ENCODE measurements at places on chromosomes 12 and 14.
A peak's percentile ranks its signal among the peaks of the same experiment; 100 is the strongest.

- no peak for DNase-seq
Measured at GRCh38 chr14:24312736-24313507, 1.6 kb downstream of the LTB4R start.

GRCh38 chr12:13196130-13196921 is at the start of gene EMP1:
EMP1 (plus strand) TSS chr12:13196726; CDS start chr12:13211511, 14,785 bp downstream.
- DNase-seq: peak; percentile 84

- DNase-seq: no peak
Measured at GRCh38 chr14:78764240-78764639, 594.1 kb downstream of the NRXN3 start.

- DNase-seq: no peak
Measured at GRCh38 chr12:95802482-95803270, 12.1 kb upstream of the NTN4 start.

DNA sequence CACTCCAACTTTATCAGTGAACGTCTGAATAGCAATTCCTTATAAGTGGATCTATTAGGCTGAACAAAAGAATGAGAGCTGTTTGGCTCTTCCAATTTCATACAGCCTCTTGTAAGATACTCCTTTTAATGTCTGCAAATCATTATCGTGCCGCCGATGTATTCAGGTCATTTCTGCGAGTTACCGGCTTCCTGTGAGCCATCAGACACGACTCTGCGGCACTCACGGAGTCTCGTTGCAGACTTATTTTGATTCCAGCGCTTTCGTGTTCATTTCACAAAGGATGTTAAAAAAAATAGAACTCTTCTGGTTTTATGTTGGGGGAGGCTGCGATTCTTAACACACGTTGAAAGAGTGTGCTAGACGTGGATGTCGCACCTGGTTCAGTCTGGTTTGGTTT is 106.6 kb downstream of the GLT1D1 start:
- DNase-seq: no peak
